Gastrocnemius medialis (tissue), 4 donors: ENCODE measurements at places on chromosomes 4 and X. TPM values are rescaled to one million over a fixed set of nuclear protein-coding genes. Genes with fewer than 3 reads are reported as not detected.

DNA sequence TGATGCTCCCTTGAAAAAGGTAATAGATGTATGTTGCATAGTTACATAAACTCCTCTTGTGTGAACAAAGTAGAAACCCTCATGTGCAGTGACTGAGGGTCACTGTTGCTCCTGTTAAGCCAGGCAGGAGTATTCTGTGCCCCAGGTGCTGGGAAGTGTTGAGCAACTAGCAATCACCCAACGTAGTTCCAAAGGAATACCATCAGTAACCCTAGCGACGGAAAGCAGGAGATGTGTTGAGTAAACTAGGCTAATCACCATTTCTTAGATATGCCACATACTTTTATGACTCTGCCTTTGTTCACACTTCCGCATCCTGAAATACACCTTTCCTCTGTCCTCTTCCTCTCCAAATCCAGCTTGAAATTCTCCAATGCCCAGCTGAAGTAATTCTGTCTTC lies 50.9 kb upstream of the TAB3 start:
- DNase-seq, result no peak
- H3K36me3 ChIP-seq, result no peaks in the 10 kb centered on the region
- H3K27ac ChIP-seq, result no peak overlapping the region
- H3K4me3 ChIP-seq, result no peak overlapping the region
- H3K4me1 ChIP-seq, result no peaks in the 10 kb centered on the region

Gene SPARCL1
- total RNA-seq, result 245 TPM

GRCh38 chr4:110108960-110109359 lies 89.5 kb downstream of the ELOVL6 start:
- H3K36me3 ChIP-seq, result no peaks in the 10 kb centered on the region
- no peaks in the 10 kb centered on the region for H3K27me3 ChIP-seq
- H3K4me1 ChIP-seq, result no peaks in the 10 kb centered on the region

DNA sequence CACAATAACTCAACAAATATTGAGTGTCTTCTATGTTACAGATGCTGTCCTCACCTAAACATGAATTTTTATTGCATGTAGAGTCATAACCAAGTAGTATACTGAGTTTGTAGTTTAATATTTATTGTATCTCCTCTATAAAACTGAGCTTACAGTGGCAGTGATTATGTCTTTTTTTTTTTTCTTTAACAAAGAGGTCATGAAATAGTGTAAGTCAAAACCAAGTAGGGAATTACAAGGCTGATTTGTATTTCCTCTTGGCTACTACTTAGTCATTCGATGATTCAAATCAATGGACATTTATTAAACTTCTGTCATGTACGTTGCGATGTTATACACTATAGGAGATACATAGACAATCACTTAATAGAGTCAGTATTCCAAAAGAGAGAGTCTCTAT lies 48.4 kb downstream of the IL15 start:
- no peak for DNase-seq
- no peak overlapping the region for H3K27ac ChIP-seq
- peaks cover 13% of the 10 kb centered on the region for H3K4me1 ChIP-seq
- H3K36me3 ChIP-seq, result no peaks in the 10 kb centered on the region
- no peak overlapping the region for H3K4me3 ChIP-seq

DNA sequence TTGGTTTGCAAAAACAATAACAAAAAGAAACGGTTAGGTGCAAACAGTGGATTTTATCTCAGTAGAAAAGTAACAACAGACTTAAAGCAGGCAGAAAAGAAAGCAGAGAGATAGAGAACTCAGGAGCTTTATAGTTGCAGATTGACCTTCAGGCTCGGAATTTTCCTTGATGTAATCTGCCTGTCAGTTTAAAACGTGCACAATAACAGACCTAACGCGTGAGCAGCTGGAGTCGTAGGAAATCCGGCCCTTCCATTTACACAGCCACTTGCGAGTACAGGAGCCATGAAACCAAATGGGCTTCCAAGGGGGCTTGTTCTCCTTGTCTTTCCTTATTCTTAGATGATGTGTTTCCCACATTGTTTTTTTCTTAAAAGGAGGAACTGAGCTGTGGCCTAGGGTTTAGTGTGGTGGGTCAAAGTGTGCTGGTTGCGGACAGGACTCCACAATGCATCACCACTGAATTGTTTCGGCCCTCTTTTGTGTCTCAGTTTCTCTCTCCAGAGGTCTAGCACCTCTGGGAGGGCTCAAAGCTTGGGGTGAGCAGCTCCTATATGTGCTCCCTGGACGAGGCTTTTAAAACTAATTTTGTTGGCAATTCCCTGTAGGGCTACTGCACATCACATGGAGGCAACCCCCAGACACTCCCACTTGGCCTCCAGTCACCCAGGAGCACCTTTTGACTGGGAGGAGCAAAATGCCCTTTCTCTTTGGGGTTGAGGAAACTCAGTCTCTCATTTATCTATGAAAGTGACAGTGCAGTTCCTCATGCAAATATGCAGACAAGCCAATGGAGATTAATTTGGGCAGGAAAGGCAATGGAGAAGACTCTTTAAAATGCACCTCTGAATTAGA lies 13.9 kb upstream of the MPP1 start:
- no peaks in the 10 kb centered on the region for H3K4me1 ChIP-seq
- H3K27ac ChIP-seq, result no peak overlapping the region
- H3K4me3 ChIP-seq, result no peak overlapping the region
- H3K36me3 ChIP-seq, result no peaks in the 10 kb centered on the region
- no peak for DNase-seq
- H3K27me3 ChIP-seq, result no peaks in the 10 kb centered on the region

Gene TRIM61
- total RNA-seq, result not detected
